ENCODE measurements at places on chromosomes 11 and 22.

DNA sequence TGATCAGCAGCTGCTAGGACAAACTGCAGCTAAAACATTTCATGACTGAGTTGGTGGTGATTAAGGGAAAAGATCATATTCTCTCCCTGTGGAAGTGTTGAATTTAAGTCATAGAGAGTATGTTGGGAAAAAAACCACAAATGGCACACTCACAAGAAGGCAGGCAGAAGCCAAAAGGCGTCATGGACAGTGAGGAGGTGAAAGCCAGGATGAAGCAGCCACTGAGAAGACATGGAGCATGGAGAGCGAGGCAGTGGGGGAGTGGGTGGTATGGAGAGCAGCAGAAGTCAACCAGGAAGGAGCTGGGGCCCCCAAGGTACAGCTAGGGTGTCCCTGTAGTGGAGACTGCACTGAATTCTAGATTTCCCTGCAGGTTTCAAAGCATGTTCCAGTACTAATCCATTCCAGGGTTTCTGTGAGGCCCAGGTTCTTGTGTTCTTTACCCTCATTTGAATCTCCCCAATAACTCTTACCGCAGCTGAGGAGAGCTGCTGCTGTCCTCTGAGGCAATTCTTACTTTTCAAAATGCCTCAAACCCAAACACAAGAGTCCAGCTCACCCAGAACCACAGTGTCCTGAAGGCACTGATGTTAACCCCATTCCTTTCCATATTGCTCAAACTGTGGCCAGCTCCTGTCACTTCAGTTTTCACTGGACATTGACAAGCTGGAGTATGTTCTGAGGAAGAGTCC, 191.8 kb upstream of the E2F8 start:
- DNase-seq: no peak

GRCh38 chr11:124069429-124070401, 28.6 kb upstream of the OR10G7 start:
- DNase-seq: peak; percentile 39

DNA sequence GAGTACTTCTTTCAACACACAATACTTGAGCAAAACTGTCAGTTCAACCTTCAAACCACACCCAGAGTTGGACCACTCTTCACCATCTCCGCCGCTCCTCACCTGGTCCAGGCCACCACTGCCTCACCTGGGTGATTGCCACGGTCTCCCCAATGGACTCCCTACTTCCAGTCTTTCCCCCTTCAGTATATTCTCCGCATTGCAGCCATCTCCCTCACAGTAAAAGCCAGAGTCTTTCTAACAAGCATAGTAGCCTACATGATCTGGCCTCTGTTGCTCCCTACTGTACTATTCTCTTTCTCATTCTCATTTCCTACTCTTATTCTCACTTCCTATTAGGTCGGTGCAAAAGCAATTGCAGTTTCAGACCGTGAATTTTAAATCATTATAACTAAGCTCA, 28.5 kb downstream of the AASDHPPT start:
- DNase-seq: no peak

DNA sequence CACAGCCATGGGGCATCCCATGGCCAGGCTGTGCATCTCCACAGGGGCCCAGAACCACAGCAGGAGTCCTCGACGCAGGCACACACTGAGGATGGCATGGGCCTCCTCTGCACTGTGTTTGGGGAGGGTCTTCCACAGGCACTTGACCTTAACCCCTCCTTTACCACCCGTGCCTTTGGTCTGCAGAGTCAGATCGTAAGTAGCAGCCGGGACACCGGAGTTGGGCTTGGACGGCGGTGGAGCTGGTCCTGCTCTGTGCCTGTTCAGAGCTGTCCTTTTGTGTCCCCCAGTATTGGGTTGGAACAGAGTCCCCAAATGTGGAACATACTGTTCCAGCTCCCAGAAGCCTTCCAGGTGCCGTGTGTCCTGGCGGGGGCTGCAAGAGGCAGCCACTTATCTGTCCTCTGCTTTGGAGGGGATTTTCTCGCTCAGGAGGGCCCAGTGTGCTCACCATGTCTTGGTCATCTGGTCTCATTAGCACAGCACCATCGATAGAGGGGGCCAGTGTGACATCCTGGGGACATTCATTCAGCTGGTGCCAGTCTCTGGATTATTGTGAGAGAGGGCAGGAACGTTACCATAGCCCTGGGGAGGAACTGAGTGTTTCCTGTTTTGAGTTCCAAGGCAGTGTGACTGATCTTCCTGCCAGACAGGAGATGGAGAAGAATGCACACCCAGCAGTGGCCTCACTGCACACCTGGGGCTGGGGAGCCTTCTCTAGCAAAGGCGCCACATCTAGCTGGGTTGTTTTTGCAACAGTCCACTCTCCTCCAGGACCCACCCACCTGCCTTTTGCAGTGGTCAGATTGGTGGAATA, 12.4 kb downstream of the CRELD2 start:
- DNase-seq: no peak

DNA sequence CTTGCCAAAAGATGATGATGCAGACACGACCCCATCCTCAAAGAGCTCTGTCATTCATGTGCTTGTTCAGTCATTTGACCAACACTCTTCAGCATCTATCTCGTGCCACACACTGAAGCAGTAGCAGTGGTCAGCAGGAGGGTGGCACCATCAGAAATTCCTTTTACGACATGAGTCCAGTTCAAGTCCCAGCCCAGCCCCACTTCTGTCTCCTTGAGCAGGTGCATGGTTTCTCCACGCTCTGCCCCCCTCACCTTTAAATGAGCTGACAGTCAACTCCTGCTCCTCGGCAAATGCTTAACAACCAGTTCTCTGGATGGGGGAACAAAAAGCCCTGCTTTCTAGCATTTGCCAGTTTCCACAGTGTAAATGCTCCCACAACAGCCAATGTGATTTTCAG, 60.9 kb downstream of the SYN3 start:
- DNase-seq: no peak

GRCh38 chr11:99739464-99740089, 718.8 kb downstream of the CNTN5 start:
- peak; percentile 17 for DNase-seq

DNA sequence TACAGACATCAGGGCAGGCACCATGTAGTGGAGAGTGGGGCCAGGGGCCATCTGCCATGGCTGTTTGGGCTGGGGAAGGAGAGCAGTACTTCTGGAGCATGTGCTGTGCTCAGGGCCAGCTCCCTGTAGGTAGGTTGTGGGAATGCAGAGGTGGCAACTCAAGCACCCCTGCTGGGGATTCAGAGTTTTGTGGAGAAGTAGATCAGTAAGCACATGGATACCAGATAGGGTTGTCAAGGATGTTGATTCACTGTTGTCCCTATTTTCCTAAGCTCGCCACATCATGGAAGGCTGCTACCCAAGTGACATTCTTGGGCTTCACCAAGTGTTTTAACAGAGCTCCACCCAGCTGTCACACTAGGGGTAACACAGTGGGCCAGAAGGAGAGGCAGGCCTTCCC, 67.2 kb downstream of the BMAL1 start:
- DNase-seq: no peak

DNA sequence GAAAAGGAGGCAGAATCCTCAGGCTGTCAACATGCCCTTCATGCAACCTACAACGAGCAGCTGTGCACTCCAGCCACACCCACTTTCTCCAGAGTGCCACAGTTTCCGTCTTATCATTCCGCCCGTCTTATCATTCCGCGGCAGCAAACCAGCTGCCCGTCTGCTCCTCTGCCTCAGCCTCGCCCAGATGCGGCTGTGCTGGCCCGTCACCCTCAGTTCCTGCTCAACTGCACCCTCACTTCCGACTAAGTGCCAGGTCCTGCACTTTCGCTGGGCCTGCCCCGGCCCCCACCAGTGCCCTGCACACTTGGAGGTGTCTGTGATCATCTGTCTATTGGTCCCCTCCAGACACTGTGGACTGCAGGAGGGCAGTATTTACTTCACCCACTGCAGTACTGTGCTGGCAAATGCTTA, 43.7 kb downstream of the MICAL3 start:
- DNase-seq: no peak

GRCh38 chr11:43832536-43832935, 48.1 kb upstream of the ALKBH3 start:
- DNase-seq: no peak

GRCh38 chr11:34259087-34259486, 98.7 kb downstream of the ABTB2 start:
- DNase-seq: no peak

GRCh38 chr11:14746857-14747395, 103.3 kb downstream of the PDE3B start:
- no peak for DNase-seq

DNA sequence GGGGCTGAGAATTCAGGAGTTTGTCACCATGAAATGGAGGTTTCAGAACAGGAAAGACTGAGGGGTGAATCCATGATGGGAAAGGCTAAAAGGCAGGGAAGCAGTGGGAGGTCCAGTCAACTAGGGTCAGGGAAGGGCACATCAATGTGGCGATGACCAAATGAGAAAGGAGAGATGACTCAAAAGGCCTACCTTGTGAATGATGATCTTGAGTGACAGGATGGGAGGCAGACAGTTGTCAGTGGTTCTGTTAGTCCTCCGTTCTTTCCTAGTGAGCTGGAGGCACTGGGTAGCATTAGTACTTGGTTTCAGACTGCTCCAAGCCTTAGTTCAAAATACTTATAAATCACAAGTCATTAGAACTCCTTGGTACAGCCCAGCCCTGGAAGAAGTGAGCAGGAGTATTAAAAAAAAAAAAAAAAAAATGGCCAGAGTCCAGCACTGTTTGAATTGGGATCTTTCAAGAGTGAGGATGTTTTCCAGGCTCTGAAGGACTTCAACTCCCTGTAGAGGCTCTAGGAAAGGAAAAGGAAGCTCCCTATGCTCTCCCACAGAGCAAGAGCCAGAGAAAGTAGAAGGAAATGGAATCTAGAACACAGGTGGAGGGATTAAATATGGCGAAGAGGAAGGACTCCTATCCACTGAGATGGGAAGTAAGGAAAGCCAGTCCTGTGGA, 8.3 kb upstream of the DCHS1 start:
- DNase-seq: no peak

DNA sequence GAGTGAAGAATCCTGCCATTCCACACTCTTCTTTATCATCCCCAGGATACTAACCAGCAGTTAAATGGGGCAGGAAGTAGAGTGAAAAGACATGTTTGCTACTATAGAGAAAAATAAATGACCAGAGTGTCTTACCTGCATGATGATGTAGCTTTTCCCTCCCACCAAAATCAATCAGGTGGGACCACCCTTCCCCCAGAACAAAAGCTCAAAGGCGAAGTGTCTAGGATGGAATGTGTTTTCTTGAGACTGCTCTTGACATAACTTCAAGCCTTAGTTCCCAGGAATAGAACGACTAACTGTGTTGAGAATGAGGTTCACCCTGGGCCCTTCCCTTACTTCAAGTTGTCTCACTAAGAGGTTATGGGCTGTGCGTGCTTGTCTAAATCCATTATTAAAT, 339.2 kb upstream of the CCDC90B start:
- DNase-seq: no peak

- DNase-seq: no peak
Measured at GRCh38 chr22:26746311-26746710, 88.9 kb downstream of the MIAT start.

- no peak for DNase-seq
Measured at GRCh38 chr11:76891285-76891684, 30.6 kb downstream of the ACER3 start.

- DNase-seq: no peak
Measured at GRCh38 chr11:78810559-78811009, 235.9 kb upstream of the NARS2 start.

GRCh38 chr11:63635762-63636465, 21.7 kb upstream of the PLAAT3 start:
- DNase-seq: no peak

- DNase-seq: no peak
Measured at GRCh38 chr11:17387811-17388210, 648 bp downstream of the KCNJ11 start.

- DNase-seq: no peak
Measured at GRCh38 chr11:117437041-117437790, 109.6 kb downstream of the CEP164 start.

- DNase-seq: no peak
Measured at GRCh38 chr22:45878901-45879551, 97.9 kb downstream of the WNT7B start.

DNA sequence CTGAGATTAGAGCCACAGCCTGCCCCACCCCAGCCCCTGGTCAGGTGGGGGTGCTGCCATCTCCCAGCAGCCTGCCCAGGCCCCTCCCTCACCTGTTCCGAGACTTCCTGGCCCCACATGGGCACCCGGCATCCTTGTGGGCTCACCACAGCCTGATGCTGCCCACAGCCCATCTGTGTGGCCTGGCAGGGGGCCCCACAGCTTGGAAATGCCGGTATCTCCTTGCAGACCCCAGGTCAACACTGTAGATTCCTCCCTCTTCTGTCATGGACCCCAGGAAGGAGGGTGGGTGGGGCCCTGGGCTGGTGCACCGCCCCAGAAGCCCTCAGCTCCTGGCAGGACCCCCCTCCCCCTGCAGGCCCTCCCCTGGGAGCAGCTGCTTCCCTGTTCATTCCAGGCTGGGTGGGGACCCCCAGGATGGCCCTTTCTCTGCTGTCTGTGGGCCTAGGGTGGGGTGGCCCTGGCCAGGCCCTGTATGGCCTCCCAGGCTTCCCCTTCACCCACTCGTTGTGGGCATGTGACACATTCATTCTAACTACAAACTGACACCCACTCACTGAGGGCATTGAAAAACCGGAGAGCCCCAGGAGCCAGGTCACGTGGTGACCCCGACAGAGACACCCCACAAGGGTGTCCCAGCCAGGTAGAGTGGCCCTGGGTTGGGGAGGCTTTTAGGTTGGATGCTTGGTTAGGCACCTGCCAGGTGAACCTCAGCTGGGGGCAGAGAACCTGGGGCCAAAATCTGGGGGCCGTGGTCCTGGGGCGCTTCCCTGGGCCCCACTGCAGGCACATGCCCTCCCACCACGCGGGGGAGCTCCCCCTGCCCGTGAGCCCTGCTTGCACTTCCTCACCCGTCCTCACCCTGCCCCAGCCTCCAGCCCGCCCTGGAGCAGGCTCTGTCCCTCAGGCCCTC, 44.1 kb upstream of the CCDC188 start:
- DNase-seq: no peak

- no peak for DNase-seq
Measured at GRCh38 chr11:117929142-117929915, at the start of gene TMPRSS13. Gene TMPRSS13, minus strand, starts transcription at chr11:117929402. Its CDS starts 95 bp downstream, at chr11:117929307.

DNA sequence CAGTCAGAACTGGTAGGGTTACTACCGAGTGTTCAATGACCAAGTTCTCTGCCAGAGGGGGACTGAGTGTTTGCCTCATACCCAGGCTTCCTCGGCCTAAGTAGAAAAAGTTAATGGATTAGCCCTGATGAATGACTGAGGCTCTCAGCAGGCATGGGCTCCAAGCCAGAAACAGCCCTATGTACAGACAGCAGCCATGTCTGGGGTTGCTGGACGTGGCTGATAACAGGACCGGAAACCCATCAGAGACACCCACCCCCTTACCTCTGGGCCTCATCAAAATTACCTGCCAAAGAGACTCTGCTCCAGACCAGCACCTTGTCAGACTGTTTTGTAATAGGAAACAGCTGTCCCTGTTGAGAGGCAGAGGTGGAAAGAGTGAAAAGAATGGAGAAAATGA, 351.4 kb downstream of the ETS1 start:
- no peak for DNase-seq

- DNase-seq: no peak
Measured at GRCh38 chr11:33920838-33921613, 29.1 kb upstream of the LMO2 start.

DNA sequence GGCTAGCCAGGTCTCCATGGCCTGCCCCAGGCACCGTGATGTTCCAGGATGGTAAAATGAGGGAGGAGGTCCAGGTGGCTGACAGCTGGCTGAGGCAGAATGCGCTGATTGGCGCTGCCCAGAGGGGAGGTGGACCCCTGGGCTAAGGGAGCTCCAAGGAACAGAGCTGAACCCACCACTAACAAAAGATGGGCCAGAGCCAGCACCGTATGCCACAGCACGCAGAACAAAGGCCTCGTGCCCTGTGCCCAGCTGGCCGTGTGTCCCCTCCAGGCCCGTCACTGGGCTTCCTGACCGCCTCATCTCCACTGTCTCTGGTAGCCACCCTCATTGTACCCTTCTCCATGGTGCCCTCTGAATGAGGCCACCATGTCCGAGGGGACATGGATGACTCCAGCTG, 19.6 kb upstream of the PRODH start:
- no peak for DNase-seq
